ENCODE measurements at places on chromosomes 5 and 9.

- DNase-seq = no peak
Observed at GRCh38 chr5:23001120-23001519, 148.0 kb upstream of the CDH12 start.

GRCh38 chr5:101637599-101637998 lies 658.5 kb downstream of the SLCO4C1 start:
- DNase-seq = no peak

DNA sequence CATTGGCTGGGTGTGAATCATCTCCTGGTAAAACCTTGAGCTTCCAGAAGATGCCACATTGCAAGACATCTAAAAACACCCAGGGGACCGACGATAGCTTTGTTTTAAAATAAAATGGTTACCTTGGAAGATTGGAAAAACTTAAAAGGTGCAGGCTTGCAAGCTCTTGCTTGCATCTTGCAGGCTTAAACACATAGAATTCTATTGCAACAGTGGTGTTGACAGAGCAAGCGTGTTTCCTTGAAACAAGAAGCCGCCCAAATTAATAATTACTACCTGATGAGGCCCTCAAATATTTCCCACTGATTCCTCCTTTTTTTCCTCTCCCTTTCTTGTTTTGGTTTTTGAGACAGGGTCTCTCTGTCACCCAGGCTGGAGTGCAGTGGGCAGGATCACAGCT lies 137.1 kb upstream of the BASP1 start:
- DNase-seq = no peak

DNA sequence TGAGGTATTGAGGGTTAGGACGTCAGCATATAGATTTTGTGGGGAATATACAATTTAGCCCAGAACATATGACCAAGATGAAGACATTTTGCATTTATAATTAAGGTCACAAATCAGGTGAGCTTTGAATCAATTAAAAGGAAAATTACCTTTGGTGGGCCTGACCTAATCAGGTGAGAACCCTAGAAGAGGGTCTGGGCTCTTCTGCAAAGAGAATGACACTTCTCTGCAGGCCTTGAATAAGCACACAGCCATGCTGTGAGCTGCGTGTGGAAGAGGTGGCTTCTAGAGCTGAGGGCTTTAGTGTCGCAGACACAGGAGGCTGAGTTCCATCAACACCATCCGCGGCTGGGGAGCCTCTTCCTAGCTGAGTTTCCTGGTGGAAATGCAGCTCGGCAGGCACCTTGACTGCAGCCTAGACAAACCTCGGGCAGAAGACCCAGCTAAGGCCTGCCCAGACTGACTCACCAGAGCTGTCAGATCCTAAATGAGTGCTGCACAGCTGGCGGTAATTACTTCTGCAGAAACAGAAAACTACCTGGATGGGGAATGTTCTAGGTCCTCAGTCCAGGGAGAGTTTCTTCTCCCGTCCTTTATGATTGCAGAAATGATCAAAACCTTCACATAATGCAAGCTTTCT lies 287.5 kb upstream of the IRX1 start:
- DNase-seq = no peak

GRCh38 chr5:174094857-174095606 lies 49.5 kb downstream of the NSG2 start:
- no peak for DNase-seq

GRCh38 chr9:112842555-112842954 lies 48.1 kb downstream of the SLC46A2 start:
- DNase-seq = no peak

- DNase-seq = no peak
Observed at GRCh38 chr9:121709798-121710197, 58.4 kb downstream of the DAB2IP start.

DNA sequence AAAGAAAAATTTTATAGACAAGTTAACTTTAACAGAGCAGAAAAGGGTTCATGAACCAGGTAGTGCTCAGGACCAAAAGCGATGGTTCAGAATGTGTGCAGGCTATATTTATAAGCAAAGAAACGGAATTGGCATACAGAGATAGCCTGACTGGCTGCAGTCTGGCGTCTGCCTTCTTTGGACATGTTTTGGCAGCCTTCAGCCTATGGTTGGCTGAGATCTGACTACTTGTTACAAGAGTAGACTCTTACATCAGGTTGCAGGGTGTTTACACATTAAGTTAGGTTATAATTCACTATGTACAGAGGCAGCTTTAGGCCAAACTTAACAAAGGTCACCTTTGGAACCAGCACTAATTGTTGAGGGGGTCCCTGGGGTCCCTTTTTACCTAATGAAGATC lies 7.0 kb downstream of the NOP16 start:
- DNase-seq = no peak

GRCh38 chr5:9348401-9348996 lies 197.4 kb downstream of the SEMA5A start:
- no peak for DNase-seq

GRCh38 chr5:73136055-73136562 lies 15.7 kb downstream of the TMEM171 start:
- DNase-seq = no peak

DNA sequence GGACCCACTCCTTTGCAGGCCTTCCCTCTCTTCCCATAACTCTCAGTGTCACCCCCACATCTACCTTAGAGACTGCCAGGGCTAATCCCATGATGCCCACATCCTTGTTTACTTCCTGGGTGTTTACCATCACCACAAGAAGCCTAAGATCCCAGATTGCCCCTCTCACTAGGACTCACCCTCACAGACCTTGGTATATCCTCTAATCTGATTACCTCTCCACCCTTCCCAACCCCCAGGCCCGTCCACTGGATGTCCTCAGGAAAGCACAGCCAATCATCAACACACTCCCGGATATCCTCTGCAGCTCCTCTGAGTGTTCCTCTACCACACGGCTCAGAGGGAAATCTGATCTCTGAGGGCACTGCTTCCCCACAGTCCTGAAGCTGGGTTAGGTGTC lies 91.0 kb downstream of the FOXD1 start:
- no peak for DNase-seq

- no peak for DNase-seq
Observed at GRCh38 chr9:22210262-22210661, 201.2 kb upstream of the CDKN2B start.

DNA sequence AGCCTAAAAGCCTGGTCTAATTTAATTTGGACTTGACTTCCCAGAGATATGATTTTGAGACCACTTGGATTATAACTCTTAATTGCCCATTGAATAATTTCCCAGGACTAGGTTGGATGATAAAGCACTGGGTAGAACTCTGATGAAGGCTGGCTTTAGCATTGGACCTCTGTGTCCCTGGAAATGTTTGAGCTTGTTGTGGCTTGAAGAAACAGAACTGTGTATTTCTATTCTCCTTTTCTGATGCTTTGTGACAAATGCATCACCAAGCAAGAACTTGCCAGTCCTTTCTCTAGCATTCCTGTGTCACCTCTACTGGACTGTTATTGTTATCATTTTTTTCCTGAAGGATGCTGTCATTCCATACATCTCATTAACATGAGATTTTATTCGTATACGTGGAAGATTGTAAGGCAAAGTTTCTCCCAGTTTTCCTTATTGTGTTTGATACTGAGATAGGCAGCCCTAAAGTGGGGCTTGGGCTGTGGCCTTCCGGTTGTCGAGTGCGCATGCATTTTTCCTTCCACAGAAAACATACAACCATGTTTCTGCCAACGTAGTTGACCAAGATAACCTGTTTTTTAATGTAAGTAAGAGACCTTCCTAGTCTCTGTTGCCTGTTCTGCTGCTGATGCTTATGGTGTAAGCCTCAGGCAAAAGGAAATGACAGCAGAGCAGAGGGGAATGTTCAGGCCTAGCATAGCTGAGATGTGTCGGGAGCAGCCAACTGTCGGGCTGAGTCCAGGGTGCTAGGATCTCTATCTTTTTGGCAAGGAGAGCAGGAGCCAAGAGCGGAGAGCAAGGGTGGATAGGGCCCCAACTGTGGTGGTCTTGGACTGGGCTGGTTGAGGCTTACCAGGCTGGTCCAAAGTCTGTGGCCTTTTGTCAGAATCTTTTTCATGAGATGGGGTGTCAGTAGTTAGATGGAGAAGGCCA lies 2.3 kb downstream of the NTRK2 start:
- no peak for DNase-seq

DNA sequence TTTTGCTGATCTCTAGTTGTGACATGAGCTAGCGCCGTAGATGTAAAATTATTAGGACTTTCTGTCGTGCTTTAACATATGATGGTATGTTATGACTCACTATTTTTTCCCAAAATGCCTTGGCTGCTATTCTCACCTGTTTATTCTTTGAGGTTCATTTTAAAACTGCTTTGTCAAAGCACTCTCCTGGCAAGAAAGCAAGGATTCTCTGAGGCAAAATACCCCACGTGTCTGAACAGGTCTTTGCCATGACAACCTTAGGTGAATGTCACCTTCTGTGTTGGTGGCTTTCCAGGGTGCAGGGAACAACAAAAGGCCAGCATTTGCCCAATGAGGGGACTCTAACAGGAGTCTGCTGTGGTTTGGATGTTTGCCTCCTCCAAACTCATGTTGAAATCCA lies 30.6 kb upstream of the COL5A1 start:
- DNase-seq = no peak

- no peak for DNase-seq
Observed at GRCh38 chr5:61167382-61167781, 5.1 kb upstream of the SMIM15 start.

- DNase-seq = no peak
Observed at GRCh38 chr9:89807101-89807395, 202.2 kb downstream of the GADD45G start.

DNA sequence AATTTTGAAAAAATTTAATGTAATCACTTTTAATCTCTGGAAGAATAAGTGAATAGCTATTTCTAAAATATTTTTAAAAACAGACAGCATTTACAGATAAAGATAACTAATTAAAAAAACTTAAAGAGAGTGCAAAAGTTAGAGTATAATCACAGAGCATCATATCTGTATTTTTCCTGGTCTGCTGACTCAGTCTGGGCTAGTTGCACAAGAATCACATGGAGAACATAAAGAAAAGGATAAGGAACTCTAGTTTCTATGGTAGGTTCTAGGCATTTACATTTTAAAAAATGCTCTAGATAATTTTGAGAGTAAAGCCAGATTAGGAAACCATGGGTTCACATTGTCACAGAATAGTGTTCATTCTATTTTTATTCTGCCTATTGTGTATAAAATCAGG lies 347.4 kb downstream of the PSAT1 start:
- no peak for DNase-seq

DNA sequence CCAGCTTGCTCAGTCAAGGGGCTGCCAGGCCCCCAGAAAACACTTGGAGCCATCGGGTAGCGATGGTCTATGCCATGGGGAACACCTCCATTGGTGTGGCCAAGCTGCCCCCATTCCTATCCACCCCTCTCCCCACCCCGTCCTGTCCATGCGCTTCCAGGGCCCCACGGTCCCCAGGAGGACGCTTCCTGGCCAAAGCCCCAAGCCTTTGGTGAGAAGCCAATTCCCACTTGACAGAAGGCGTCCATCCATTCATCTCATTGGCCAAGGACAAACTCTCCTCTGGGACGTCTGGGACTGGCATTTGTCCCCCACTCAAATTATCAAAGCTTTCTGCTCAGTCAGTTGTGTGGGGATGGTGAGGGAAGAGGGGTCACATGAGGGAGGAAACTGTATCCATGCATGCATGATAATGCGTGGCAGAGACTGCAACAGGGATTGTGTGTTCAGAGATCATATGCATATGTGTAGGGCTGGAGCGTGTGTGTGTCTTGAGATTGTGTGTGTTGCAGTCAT lies 9.5 kb downstream of the CPLX2 start:
- DNase-seq = no peak

DNA sequence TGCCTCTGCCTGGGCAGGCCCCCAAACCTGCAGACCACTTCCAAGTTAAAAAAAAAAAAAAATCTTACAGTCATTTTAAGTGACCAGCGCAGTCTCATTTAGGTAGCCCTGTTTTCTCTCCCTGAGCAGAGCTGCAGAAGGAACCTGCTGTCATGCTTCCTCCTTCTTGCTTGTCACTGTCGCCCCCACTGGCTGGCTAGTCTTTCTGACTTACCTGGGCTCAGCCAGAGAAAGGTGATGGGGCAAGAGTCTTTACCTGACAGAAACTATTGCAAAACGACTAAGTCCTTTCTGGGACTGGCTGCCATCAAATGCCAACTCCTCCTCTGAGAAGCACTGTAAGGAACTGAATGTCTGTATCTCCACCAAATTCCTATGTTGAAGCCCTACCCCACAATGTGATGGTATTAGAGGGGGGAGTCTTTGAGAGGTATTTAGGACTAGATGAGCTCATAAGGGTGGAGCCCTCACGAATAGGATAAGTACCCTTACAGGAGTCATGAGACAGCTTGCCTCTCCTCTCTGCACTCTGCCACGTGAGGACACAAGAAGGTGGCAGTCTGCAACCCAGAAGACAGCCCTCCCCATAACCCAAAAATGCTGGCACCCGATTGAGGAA lies 58.4 kb upstream of the SHC3 start:
- DNase-seq = no peak

- no peak for DNase-seq
Observed at GRCh38 chr5:54653956-54654614, 136.5 kb downstream of the SNX18 start.

DNA sequence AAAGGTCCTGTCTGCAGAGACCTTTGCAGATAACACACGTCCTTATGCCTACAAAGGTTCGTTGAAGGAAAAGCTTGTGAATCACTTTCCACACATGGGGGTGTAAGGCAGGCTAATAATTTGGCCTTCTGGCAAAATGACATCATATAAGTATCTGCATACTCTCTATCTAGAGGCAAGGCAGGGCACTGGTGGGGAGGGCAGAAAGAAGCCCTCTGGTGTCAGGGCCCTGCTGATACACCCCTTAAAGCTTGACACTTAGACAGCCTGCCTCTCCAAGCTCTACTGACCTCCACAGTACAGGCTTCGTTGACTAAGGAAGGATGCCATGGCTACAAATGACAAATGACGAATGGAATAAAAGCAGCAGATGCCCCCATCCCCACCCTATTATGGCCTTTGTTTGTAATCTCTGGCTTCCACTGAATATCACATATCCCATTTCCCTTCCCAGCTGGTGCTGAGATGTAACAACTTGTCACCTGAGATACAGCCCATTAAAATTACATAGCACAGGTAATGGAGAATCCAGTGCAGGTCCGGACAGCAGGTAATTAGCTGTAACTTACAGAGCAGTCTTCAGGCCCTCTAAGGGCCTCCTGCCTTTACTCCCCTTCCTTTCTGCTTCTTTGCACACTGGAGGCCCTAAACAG lies 76.9 kb upstream of the IFNK start:
- no peak for DNase-seq

DNA sequence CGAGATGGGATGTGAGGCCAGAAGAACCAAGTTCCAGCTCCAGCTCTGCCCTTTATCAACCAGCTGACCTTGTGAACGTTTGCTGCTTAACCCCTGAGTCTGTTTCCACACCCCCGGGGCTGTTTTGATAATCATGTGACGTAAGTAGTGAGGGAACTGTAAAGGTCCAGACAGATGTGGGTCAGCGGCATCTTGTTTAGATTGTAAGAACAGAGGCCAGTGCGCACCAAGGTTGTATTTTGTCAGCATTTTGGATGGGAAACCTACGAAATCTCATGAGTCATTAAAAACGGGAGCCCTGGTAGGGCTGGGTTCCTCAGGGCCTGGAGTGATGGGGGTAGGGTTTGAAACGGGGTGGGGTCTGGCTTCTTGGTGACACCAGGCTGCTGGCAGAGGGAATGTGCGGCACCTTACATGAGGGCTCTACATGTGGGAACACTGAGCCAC lies 13.8 kb upstream of the COL15A1 start:
- no peak for DNase-seq

Data from activated gamma-delta T cell treated with Interleukin-2 at 50 U/mL for 16 hours (primary cell).